Stimulated activated CD4-positive, alpha-beta T cell treated with anti-CD3 and anti-CD28 coated beads, Interleukin-2, amount 100 ng/mL, for 48 hours (primary cell): ENCODE measurements at places on chromosomes 6 and 20.

DNA sequence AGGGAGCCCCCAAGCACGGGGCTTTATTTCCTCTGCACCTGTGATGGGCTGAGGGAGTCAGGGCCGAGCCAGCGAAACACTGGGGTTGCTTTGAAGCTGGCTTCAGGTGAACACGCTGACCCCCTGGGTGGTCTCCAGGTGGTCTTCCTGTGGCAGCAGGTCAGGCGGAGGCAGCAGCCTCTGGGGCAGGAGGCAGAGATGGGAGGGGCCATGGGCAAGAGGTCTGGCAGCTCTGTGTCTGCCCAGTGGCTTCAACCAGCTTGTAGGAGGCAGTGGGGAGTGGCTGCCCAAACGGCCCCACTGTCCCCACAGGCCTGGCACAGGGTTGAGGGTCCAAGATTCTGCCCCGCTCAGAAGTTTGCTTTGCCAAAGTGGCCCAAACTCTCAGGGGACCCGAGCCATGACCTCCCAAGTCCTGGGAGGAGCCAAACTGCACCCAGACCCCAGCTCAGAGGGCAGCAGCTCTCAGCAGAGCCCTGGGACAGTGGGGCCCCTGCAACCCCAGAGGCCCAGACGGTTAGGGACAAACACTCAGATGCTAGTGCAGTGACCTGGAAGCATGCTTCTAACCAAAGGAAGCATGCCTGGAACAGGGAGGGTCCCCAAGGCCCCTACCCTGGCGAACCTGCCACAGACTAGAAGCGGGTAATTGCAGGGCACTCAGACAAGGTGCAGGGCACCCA is 15.3 kb downstream of the NTSR1 start:
- DNase-seq: no peak

- no peak for DNase-seq
Measured at GRCh38 chr6:142728364-142728763, 216.6 kb downstream of the HIVEP2 start.

DNA sequence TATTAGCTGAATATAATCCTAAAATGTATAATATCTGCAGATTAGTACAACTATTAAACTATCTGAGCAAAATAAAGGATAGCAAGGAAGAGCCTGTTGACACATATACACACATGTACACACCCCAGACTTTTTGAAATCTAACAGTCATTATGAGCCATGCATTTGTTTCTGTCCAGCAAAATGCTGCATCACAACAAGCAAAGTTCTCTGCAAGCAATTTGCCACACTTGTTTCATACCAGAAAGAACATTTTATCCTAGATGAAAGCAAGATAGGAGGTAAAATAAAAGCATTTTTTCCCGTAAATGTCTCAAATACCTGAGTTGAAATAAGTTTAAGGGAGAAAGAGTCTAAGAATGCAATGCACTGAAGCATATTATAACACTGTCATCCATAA is 145.2 kb downstream of the COL21A1 start:
- no peak for DNase-seq

DNA sequence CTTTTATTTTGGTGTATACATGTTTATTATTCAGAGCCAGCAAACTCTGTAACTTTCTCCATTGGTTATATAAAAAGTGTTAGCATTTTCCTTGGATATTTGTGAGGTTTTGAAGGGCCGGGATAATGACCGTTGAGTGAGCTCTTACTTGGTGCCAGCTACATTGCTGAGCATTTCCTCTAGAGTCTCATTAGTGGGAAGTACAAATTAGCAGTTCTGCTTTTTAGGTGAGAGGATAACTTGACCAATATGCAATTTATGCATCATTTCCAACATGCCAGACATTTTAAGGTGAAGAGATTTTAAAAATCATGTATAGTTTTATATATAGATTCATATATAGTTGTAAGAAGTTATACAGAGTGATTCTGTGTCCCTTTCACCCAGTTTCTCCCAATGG is 84.3 kb downstream of the CARMIL1 start:
- no peak for DNase-seq

DNA sequence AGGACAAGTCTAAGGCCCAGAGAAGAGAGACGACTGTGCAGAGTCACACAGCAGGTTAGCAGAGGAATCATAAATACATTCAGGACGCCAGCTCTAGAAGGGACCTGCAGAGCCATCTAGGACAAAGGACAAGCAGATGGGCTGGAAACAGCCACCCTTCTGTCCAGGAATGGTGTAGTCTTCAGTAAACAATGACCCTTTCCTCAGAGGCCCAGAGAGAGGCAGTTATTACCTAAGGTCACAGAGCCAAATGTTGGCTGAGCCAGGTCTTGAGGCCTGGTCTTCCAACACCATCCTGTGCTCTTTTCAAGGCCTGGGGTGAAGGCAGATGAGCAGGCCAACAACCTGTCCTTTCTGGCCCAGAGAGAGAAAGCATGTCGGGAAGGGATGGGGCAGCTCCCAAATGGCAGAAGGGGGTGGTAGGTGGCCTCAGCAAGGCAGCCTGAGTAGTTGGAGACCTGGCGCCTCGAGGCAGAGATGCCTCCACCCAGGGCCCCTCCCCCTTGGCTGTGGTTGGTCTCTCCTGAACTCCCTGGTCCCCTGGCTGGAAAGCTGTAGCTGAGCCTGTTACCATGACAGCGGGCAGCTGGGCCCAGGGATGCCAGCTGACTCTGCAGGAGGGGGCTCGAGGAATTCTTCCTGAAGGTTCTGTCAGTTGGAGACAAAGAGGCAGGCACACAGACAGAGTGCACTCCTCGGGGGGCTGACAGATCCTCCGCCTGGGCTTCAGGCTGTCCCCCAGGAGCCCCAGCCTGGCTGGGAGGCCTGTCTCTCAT is 24.8 kb downstream of the EPB41L1 start:
- no peak for DNase-seq

GRCh38 chr6:51892750-51893149 is 194.7 kb downstream of the PKHD1 start:
- no peak for DNase-seq

- no peak for DNase-seq
Measured at GRCh38 chr6:84118191-84118590, 84.6 kb downstream of the MRAP2 start.

DNA sequence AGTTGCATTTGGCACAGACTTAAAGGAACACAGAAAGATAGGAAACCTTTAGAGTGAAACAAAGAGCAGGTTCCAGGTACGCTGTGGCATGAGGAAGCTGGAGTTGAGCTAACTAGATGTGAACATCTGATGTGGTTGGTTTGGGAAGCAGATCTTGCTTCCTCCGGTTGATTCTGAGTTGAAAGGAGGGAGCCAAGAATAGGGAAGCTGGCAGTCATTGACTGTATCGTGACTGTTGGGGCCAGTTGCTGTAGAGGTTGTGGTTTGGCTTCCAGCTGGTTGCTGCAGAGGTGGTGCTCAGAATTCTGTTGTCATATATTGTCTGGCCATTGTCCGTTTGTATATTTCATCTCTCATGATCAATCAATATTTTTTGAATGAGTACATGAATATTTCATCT is 325.9 kb downstream of the PLCB1 start:
- DNase-seq: no peak

DNA sequence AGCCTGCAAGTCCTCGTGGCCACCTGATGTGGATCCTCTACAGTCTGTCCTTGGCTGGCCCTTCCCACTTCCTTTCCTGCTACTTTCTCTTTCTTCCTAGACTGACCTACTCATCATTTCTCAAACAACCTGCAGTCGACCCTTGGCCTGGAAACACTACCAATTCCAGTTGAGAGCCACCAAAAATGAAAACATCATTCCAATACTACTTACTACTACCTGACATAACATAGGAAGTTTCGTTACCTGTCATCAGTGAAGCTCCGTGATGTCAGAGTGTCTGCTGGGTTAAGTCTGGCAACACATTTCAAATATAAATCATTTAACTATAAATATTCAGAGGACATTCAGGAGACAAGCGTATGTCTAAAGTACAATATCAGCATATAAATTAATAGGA is 13.8 kb downstream of the GZF1 start:
- DNase-seq: no peak

- DNase-seq: no peak
Measured at GRCh38 chr20:51121272-51121671, 98.4 kb upstream of the KCNG1 start.

GRCh38 chr6:38236631-38237030 is 403.1 kb downstream of the BTBD9 start:
- DNase-seq: no peak

GRCh38 chr6:87971605-87972262 is 75.9 kb upstream of the SPACA1 start:
- DNase-seq: no peak

GRCh38 chr6:3561725-3562124 is 104.9 kb upstream of the SLC22A23 start:
- DNase-seq: no peak

GRCh38 chr6:131116755-131117360 is 18.4 kb upstream of the AKAP7 start:
- no peak for DNase-seq

GRCh38 chr6:111666847-111667246 is 61.2 kb upstream of the TRAF3IP2 start:
- DNase-seq: no peak

DNA sequence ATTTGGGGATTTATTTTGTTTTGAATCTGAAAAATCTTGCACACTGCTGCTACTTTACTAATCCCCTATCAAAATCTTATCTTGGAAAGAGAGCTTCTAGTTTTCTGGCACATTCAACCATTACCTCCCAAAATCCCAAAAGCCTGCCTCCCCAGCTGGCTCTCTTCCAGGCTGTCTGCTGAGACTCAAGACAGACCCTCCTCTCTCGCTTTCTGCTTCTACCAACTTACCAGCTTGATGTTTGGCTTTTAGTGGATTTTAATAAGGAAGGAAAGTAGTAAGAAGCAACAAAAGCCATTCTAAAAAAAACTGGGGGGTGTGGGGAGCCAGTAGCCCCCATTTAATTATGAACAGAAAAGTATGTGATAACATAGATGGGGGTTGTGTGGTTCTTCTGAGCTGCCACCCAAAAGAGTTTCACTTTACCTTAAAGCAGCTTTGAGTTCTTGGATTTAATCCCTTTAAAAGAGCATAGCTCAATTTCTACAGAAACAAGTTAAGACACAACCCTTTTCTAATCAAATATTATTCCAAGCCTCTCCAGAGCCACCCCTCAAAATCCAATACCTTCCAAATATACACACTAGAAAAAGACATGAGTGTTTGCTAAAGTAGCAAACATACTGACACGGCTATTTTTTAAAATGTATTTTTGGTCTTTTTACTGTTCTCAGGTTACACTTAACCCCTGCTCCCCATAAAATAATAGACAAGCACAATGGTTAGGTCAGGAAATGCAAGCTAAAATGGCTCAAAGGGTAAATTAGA is 71.7 kb downstream of the ATP9A start:
- no peak for DNase-seq

- no peak for DNase-seq
Measured at GRCh38 chr6:134447883-134448387, 130.0 kb upstream of the SGK1 start.

GRCh38 chr6:85620308-85620707 is 22.4 kb downstream of the SYNCRIP start:
- no peak for DNase-seq

DNA sequence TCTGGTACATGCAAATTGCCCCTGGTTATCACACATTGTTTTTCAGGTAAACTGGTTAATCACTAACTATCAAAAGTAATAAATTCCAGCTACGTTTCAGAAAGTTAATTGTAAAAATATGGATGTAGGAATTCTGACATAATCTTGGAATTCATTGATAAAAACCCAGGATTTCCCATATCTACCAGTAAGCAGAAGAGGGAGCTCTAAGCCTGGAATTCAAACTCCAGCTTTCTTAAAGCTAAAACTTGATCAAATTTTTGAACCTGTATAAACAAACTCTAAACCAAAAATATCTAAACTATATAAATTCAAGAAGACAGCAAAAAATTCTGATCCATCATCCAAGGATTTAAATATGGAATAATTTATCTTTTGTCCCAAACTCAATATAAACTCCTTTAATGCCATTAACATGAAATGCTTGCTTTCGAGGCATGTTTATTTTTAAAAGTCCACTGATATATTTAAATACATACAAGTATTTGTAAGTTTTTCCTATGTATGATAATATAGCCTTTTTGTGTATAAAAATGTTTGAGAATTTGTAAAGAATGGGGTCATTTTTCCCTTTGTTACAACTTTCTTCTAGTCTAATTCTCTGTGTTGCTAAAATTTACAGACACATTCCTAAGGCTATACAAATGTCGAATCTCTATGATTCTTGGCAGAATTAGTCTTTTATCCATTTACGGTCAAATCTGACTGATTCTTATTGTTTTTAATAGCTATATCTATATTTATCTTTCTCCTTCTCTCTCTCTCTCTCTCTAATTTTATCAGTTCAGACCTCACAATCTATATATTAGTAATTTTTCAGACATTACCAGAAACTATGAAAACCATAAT is 91.4 kb upstream of the RNF217 start:
- DNase-seq: no peak

GRCh38 chr6:33623895-33624381 is 2.8 kb downstream of the ITPR3 start:
- DNase-seq: no peak

DNA sequence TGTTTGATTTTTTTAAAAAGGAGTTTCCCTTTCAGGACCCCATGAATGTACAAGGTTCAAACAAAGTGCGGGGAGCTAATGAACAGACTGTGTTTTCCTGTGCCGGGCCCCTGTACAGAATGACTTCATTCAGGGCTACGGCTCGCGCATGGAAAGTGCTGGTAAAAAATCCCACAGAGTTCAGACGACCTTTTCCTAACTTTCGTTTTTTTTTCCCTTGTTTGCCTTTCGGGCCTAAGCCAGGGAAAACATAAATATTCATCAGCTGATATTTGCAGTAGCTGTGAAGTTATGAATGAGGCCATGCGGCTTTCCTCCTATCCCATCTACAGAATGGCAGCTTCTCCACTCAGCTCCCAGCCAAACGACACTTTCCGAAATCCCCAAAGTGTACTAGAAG is 74.0 kb downstream of the HAO1 start:
- no peak for DNase-seq

- no peak for DNase-seq
Measured at GRCh38 chr6:44192428-44193041, 24.2 kb upstream of the MYMX start.

DNA sequence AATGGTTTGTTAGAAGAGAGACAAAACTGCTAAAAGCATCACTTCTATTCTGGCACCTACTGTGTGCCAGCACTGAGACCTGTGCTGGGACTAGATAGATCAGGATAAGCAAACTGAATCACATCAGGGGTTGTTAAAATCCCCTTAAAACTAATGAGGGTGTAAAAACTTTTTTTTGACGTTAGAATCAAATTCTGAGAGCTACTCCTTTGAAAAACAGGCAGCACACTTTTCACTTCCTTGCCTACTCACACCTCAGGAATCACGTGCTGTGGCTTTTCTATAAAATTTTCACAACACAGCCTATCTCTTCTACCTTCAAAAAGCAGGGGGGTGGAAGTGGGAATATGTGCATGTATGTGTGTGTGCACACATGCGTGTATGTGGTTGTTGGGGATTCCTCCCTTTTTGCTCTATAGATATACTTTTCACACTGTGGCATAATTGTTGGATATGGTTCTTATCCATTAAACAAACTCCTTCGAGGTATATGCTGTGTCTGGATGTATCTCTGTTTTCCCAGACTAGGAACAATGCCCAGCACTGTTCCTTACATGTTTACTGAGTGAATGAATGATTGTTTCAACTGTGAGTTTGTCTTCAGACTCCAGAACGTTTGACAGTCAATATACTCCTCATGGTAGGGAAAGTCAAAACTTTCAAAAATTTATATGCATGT is 105.4 kb downstream of the FYN start:
- no peak for DNase-seq

- no peak for DNase-seq
Measured at GRCh38 chr6:151374036-151374683, 17.2 kb downstream of the ZBTB2 start.

GRCh38 chr6:170272341-170273065 is 18.4 kb downstream of the DLL1 start:
- DNase-seq: no peak
